Right renal pelvis (tissue), 4 donors: ENCODE measurements at places on chromosomes 1 and 21. TPM values are rescaled to one million over a fixed set of nuclear protein-coding genes. Genes with fewer than 3 reads are reported as not detected.

DNA sequence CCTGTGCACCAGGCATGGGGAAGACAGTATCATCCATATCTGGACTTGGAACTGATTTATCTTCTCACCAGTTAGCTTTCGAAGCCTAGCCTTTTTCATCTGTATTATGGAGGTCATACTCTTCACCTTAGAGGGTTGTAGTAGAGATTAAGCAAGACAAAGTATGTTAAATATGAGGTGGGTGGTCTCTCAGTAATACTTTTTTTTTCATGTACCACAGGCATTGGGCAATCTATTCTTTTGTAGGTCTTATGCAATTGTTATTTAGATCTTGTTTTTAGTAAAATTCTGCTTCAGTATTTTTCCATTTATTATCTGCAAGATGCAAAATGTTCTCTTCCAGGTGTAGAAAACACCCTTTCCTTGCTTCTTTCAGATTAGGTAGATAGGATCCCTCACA, 35.2 kb upstream of the OR2B11 start:
- no peak for DNase-seq

DNA sequence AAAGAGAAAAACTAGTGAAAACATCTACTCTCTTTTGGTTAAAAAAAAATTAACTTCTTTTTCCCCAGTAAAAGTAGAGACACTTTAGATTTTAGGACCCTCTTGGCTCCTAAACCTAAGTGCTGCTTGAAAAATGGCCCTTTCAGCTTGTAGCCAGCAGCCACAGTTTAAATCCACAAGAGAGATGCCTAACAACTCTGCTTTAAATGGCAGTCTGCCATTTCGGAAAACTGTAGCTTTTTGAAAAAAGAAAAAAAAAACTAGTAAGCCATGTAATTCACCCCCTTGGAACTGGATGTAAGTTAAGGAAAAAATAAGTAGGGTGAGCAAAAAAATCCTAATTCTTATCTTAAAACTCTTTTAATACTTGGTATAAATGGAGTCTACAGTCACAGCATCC, 56.0 kb downstream of the LHX9 start:
- DNase-seq: no peak

DNA sequence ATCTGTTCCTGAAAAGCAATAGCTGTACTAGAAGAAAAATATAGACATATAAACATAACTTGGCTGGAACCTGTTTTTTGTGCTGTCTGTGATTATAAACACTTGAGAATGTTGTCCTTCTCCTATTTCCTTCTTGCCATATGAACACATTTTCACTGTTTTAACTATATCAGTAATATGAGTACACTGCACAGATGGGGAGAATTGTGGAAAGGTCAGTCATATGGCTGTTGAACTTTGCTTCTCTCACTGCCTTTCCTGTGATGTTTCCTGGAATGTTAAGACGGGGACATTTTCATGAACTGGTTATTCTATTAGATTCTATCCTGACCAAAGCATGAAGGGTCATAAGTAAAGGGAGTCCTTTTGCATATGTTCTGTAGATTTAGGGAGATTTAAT, 24.9 kb downstream of the HMCN1 start:
- no peak for DNase-seq

DNA sequence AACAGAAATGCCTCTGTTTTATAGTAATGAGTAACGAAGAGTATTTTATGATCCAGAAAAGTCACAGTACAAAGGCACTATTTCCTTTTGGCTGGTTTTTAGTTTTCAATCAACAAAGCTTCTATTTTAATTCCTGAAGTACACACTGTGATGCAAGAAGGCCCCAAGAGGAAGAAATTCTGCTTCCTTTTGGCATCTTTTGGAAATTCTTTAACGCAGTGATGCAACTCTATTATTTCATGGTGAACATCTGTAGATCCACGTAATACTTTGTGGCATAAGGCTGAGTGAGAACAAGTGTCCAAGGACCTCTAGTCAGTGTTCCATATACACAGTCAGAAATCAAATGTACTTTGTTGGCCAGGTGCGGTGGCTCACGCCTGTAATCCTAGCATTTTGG, 137.5 kb downstream of the TGFB2 start:
- no peak for DNase-seq

TRNP1 gene
- polyA plus RNA-seq: 6.3 TPM

MIS18A gene
- 24.2 TPM for polyA plus RNA-seq
